ENCODE measurements at places on chromosomes 1 and 21. TPM values are rescaled to one million over a fixed set of nuclear protein-coding genes. Genes with fewer than 3 reads are reported as not detected.
A peak's percentile ranks its signal among the peaks of the same experiment; 100 is the strongest.

DNA sequence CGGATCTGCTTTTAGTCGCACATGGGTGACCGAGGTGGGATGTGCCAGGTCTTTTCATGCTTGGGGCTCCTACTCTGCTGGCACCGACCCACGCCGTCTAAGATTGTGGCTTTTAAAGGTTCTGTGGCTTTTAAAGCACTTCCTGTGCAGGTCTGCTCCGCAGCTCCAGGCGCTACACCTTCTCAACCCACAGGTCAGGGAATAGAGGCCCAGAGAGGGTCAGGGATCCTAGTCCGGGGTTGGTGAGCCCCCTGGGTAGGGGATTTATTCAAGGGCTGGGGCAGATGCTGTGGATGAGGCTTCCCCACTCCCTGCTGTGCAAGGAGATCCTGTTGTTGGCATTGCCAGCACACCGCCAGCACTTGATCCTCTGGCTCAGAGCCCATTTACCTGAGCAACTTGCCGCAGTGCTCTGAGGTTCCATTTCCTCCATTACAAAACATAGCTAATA, 212.8 kb upstream of the RAB4A start:
- no peak for DNase-seq

- no peak for DNase-seq
Measured at GRCh38 chr1:48743480-48743879, 33.2 kb downstream of the BEND5 start.

DNA sequence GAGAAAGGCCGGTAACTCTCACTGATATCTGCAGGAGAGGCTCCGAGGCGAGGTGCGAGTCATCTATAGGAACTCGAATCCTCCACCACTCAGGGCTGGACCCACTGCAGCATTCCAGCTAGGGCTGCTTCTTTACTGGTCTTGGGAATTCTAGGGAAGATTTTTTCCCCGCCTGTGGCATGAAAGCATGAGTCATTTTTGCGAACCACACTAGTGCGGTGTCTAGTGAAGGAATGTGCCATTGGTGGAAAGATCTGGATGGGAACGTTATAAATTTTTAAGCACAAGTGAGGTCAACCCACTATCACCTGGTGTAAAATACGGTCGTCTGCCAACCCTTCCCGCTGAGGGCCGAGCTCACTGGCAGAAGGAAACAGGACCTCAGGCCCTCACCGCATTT, 49.7 kb downstream of the SYF2 start:
- DNase-seq: no peak

DNA sequence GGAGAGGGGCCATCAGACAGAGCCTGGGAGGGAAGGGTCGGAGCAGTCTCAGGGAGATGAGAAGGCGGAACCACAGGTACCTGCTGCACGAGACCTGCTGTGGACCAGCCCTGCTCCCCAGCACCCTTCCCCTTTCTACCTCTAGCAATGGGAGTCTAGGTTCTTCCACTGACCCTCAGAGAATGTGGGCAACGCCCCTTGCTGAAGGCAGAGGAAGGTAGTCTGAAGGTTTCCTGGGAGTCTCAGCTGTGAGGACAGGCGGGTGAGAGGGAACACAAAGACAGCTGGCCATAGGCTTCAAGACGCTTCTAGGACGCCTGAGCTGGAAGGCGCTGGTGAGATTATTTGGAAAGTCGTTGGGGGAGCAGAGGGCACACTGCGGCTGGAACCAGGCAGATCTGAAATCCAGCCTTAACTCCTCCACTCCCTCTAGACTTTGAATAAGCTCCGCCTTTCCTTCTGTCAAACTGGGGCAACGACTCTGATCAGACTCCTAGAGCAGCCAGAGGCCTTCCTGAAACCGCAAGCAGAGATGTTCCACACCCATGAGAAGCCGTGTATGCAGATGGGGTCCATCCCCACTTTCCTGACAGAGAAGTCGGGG, 18.1 kb downstream of the SLC45A3 start:
- DNase-seq: no peak

DNA sequence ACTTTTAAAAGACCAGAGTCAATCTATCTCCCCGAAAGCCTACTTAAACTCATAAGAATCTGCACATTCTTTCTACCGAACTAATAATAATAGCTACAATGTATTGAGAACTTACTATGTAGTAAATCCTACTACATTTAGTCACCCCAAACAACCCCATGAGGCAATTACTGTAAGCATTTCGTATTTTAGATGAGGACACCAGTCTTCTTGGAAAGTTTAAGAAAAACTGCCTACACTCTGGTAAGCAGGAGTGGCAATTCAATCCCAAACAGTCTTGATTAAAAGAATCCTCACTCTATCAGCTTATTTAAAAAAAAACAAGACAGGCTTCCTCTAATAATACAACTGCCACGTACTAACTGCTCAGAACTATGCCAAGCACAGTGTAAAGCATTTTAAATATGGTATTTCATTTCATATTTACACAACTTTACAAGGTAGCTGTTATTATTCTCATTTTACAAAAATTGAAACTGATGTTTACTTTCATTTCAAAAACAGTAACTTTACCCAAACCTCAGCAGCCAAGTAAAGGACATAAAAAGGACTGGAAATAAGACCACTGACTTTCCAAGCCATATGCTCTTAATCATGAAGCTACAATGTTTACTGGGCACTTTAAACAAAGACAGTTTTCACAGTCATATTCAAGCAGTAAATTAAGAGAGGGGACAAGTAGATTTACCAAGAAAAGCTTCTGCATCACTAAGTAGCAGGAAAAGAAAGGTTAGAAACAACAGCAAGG, 13.9 kb downstream of the ARID4B start:
- no peak for DNase-seq

DNA sequence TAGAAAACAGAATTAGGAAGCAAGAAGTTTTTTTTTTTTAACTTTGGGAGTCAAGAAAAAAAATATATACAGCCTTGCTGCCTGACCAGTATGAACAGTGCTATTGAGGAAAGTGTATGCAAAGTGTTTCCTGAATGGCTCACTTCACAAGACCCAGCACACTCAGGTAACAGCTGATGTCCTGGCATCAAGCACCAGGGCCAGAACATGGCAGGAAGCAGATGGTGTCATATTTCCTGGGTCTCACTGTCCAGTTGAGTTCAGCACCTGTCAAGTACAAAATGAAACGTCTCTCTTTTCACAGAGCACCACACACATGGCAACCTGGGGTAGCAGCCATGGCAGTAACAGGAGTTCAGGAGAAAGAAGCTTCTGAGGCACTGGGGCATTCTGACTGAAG, 372.3 kb downstream of the TTLL7 start:
- no peak for DNase-seq

- DNase-seq: peak; percentile 23
Measured at GRCh38 chr21:46598581-46599572, 6.0 kb downstream of the S100B start.

- DNase-seq: no peak
Measured at GRCh38 chr1:17852383-17852782, 97.2 kb downstream of the ACTL8 start.

DNA sequence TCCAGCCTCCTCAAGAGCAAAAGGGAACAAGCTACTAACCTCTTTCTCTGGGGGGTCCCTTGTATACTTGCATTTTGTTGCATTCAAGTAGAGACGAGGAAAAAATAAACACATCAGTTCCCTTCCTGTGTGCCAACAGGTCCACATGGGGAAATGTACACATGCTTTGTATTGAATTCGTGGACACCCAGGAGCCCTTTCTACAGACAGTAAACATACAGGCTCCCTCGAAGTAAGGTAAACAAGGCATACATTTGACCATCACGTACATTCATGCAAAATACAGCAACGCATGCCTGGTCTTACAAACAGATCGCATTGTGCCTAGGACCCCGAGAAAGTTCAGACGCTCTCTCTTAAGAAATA, 1.1 kb downstream of the KCND3 start:
- no peak for DNase-seq

DNA sequence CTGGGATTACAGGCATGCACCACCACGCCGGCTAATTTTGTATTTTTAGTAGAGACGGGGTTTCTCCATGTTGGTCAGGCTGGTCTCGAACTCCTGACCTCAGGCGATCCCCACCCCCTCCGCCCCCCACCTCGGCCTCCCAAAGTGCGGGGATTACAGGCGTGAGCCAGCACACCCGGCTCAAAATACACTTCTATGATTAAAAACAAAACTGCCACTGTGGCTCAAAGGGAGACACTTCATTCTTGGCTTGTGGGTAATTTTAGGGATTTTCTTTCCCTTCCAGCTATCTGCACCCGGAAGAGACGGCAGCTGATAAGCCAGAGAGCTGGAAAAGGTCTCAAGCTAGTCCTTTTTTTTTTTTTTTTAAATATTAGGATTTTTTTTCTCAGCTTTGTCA, 24.5 kb downstream of the TMPRSS2 start:
- DNase-seq: no peak

GRCh38 chr1:29162025-29162424, 19.7 kb downstream of the SRSF4 start:
- DNase-seq: no peak

GRCh38 chr1:243850452-243851256, 611 bp upstream of the AKT3 start:
- peak; percentile 42 for DNase-seq

DNA sequence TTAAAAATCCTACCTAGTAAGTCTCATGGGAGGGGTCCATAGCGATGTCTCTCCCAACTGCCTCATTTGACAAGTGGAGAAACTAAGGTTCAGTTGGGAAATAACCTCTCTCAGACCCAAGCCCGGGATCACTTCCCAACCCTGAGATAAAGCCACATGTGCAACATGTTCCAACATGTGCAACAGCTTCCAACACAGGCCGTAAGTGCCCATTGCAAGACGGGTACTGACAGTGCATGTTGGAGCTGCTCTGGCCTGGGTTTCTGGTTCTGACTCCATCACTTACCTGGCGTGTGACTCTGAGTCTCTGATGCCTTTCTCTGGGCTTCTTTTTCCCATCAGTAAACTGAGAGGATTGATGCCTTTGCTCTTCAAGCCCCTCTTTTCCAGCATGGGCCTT, 38.0 kb upstream of the FOXO6 start:
- DNase-seq: no peak

- DNase-seq: no peak
Measured at GRCh38 chr1:157306896-157307295, 168.7 kb upstream of the ETV3 start.

DNA sequence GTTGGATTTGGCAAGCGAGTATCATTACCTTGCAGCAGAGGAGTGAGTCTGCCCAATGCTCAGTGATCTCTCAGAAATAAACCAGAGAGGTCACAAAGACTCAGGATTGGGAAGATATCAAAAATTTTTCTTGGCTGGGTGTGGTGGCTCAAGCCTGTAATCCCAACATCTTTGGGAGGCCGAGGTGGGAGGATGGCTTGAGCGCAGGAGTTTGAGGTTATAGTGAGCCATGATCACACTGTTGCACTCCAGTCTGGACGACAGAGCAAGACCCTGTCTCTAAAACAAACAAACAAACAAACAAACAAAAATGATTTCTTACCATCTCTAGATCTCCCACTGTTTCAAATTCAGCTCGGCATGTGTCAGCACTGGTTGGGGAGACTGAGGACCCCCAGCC, 13.3 kb upstream of the BECN2 start:
- DNase-seq: no peak

DNA sequence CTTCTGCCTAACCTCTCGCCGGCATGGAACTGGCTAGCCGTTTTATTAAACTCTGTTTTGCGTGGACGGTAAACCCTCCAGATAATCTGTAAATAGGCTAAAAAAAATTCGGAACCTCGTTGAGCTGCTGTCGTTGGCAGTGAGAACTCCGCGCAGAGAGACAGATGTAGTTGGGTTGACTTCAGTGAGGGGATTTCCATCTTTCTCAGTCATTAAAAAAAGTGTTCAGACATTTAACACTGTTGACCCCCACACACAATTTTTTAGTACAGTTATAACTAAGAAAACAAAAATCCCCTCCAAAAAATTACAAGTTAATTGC, 464 bp downstream of the PARK7 start:
- DNase-seq: no peak

GRCh38 chr1:183194527-183195141, 8.6 kb downstream of the LAMC2 start:
- no peak for DNase-seq

- no peak for DNase-seq
Measured at GRCh38 chr1:241447031-241447644, 72.4 kb downstream of the FH start.

GRCh38 chr1:160542303-160542945, 19.4 kb upstream of the SLAMF6 start:
- DNase-seq: peak; percentile 83

- peak; percentile 85 for DNase-seq
Measured at GRCh38 chr1:109112652-109113285, 1.1 kb upstream of the ELAPOR1 start.

DNA sequence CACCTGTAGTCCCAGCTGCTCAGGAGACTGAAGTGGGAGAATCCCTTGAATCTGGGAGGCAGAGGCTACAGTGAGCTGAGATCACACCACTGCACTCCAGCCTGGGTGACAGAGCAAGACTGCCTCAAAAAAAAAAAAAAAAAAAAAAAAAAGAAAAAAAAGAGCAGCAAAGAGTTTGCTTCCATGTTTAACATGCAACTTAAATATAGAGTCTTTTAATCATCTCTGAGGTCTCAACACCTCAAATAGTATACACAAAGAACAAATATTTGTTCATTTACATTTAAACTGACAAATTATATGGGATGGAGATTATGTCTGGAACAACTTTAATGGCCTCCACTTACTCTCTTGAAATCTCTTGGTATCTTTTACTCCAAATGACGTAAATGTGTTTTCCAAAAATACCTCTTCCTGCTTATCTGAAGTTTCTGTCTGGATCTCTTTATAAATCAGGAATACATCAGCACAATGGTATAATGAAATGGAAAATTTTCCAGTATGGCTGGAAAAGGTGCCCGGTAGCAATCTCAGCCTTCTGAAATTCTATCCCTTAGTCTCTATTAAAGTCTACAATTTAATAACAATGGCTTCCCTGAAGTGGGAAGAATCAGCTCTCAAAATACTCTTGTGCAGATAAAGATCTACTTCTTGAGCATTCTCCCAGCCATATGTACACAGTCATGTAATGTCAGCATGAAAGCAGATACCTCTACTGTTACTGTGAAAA, 258.5 kb downstream of the OMA1 start:
- no peak for DNase-seq

The AVPR1B gene
- 0.81 TPM for polyA plus RNA-seq

The GBP6 gene
- 0.04 TPM for polyA plus RNA-seq

The C1QTNF12 gene
- polyA plus RNA-seq: 50.5 TPM

The ADGRL4 gene
- 5.6 TPM for polyA plus RNA-seq

The TIE1 gene
- 18.7 TPM for polyA plus RNA-seq

The TFF2 gene
- 0.12 TPM for polyA plus RNA-seq

The RPE65 gene
- polyA plus RNA-seq: 1.2 TPM

The B3GALT2 gene
- polyA plus RNA-seq: 4.9 TPM

The EDEM3 gene
- polyA plus RNA-seq: 37.4 TPM

The WNT9A gene
- 5.1 TPM for polyA plus RNA-seq

The CBR3 gene
- polyA plus RNA-seq: 2.4 TPM

The ELAPOR1 gene
- 66.0 TPM for polyA plus RNA-seq

The OR10J1 gene
- not detected for polyA plus RNA-seq

Measured in large intestine (tissue), 12 donors.